ENCODE measurements at places on chromosomes 2 and 18.

DNA sequence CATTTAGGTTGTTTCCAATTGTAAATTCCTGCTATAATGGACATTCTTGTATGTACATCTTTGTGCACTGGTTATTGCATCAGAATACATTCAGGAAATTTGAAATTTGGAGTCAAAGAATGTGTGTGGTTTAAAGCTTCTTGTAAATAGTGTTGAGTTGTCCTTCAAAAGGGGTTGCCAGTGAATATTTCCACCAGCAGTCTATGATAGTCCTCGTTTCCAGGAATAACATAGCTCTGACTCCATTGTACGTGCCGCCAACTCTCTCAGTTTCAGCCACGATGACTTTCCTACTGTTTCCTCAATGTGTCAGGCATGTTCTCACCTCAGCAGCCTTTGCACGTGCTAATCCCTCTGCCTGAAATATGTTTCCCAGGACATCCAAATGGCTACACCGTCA is 10.9 kb upstream of the HS6ST1 start:
- DNase-seq: no peak

GRCh38 chr18:55096263-55096951 is 137.1 kb upstream of the CCDC68 start:
- DNase-seq: no peak

DNA sequence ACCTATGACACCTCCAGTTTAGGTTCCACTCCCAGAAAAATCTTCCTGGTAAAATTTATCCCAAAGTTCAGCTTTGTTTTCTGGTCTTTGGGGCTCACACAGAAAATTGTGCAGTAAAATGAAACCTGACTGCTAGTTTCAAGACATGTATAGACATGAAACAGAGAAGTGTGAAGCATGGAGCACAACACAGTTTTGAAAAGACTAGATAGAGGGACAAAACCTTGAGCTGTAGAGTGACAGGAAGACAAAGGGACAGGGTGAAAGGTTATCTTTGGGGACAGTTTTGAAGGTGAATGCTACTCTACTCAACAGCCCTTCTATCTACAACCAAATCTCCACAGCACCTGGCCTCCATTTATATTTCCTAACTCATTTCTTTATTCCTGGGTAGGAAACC is 352.6 kb downstream of the RBM43 start:
- DNase-seq: no peak

DNA sequence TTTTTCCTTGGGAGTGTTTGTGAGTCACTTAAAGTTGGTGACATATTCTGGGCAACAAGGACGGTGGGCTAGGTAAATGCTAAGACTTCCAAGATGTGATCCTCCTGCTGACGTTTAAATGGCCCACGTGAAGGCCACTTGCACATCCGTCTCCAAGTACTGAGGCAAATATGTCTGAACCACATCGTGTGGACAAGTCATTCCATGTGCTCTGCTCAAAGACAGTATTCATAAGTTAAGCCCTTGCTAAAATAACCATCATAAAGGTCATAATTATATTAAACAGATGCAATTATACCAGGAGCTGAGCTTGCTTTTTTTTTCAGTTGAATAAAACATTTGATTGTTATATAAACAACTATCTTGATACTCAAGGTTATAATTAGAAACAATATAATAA is 44.8 kb downstream of the SPP2 start:
- DNase-seq: no peak

- DNase-seq: no peak
These were observed 1620.9 kb upstream of the NXPH2 start for GRCh38 chr2:140401056-140401455.

All from activated CD4-positive, CD25-positive, alpha-beta regulatory T cell (primary cell).